ENCODE measurements at places on chromosomes 4 and X.

- DNase-seq: no peak
These were observed 46.6 kb downstream of the SLC39A8 start for GRCh38 chr4:102298716-102299115.

GRCh38 chrX:70769659-70770227, 138.8 kb downstream of the TEX11 start:
- no peak for DNase-seq

DNA sequence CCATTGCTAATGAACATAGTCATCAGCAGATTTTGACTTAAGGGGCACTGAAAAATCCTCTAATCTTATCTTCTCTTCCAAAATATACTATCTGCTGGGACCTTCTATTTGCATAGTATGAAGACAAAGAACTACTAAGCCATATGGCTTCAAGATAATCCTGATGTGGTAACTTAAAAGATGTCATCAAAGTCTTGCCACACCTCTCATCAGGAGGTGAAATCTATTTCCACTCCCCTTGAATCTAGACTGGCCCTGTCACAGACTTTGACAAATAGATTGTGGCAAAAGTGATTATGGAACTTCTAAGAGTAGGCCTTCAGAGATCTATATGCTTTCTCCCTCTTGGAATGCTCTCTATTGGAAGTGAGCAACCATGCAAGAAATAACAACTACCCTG, 27.3 kb upstream of the TET2 start:
- DNase-seq: no peak

DNA sequence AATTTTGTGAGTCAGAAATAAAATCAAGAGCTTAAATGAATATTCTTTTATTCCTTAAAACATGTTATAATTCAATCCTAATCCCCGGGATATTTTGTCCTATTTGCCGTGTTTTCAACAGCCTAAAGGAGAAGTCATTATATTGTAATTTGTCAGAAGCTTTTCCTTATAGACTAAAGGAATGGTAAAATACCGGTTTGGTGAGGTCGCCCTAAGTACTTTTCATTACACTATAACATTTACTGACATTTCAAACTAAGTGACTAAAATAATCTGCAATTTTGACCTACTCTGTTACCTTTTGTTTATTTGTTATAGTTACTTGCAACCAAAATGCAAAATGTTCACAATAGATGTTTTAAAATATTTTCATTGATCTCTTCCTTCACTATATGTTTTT, 8.8 kb downstream of the DCLK2 start:
- DNase-seq: no peak

- no peak for DNase-seq
These were observed 178.7 kb downstream of the CHIC2 start for GRCh38 chr4:53885668-53886067.

GRCh38 chrX:152601848-152602616, 35.7 kb upstream of the GABRQ start:
- no peak for DNase-seq

DNA sequence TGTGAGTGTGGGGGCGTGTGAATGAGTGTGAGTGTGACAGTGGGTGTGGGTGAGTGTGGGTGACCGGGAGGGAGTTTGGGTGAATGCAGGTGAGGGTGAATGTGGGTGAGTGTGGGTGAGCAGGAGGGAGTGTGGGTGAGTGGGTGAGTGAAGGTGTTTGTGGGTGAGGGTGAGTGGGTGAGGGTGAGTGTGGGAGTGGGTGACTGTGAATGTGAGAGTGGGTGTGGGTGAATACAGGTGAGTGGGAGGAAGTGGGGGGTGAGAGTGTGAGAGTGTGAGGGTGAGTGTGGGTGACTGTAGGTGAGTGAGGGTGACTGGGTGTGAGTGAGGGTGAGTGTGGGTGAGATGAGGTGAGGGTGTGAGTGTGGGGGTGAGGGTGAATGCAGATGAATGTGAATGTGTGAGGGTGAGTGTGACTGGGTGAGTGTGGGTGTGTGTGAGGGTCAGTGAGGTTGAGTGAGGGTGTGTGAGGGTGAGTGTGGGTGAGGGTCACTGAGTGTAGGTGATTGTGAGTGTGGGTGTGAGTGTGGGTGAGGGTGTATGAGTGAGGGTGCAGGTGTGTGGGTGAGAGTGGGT, 1677.3 kb upstream of the TENM3 start:
- DNase-seq: no peak

GRCh38 chrX:72080150-72080549, 51.6 kb downstream of the RTL5 start:
- DNase-seq: no peak

DNA sequence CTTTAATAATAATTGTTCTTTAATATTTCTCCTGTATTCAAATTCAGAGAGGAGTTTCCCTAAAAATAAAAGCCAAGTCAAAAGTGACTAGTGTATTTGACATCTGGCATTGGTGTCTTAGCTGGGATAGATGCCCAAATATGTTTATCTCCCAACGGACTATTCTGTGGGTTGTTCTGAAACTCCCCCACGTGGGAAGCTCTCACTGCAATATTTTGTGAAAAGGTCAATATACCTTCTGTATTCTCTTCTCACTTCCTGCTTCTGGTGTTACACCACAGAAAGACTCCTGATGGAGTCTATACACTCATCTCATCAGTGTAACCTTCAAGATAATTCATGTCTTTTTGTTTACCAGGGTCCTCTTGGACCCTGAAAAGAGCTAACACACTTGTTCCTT, 2052.8 kb upstream of the TENM3 start:
- no peak for DNase-seq

DNA sequence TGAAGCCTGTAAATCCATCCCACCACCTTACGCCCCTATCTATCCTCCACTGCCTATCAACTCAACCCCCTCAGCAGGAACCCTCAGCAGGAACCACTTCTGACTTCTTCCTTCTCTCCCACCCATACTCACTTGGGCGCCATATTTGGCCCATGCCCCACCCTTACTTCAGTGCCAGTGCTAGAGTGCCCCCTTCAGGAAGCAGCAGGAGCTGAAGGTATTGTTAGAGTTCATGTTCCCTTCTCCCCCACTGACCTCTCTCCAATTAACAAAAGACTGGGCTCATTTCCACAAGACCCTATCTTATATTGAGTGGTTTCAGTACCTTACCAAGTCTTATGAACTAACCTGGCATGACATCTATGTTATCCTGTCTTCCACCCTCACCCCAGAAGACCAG, 363.1 kb upstream of the SLIT2 start:
- DNase-seq: no peak

- DNase-seq: no peak
These were observed 43.7 kb upstream of the SH3KBP1 start for GRCh38 chrX:19931146-19931545.

DNA sequence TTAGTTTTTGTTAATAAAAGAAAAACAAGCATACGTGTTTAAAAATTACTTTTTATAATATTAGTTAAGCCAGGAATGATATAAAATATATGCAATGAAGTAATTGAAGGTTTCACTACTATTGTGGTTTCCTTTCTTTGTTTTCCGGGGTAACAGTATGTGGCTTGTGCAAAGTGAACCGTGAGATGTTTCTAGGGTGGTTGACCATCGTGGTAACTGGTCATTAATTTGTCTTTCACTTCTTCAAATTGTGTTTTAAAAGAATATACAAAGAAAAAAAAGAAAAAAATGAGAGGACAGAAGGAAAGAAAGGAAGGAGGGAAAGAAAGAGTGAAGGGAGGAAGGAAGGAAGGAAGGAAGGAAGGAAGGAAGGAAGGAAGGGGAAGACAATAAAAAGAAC, 330.1 kb upstream of the CPXCR1 start:
- no peak for DNase-seq

DNA sequence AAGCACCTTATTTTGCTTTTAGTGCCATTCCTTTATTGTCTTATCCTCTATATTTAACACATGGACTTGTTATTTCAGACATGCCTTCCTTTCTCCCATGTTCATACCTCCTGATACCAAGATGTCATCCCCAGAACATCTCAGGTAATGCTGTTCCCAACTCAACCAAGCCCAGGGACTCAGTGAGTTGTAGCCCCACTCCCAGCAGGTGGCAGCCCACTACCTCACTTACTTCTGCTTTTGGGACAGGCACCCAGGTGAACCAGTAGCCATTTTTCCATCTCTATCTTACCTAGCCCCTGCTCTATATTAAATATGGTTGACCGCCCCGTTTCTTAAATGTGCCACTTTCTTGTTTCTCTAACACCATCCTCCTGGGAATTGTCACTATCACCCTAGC, 199.0 kb downstream of the DCHS2 start:
- no peak for DNase-seq

- DNase-seq: no peak
These were observed 5.5 kb upstream of the XIAP start for GRCh38 chrX:123854329-123854728.

- no peak for DNase-seq
These were observed 179.1 kb downstream of the CBR4 start for GRCh38 chr4:168830777-168831512.

DNA sequence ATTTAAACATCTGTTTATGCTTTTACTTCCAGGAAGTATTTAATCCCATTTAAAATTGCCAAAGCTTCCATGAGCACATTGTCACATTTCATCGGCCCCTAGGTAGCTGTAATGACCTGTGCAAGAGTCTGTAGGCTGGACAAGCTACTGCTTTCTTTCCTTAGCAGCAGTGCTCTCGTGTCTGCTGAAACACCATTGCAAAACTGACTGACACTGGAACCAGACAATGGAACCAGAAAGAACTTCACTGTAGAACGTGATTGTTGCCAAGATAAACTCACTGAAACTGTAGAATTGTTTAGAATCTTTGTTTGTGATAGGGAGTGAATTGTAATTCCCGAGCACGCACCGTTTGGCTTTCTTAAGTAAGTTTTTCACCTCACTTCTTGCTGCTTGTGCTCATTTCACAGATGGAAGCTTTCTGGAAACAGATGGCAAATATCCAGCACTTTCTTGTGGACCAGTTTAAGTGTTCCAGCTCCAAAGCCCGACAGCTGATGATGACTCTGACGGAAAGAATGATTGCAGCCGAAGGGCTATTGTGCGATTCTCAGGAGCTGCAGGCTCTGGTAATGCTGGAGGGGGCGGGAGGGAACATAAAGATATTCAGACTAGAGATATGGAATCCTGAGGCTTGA, 36.9 kb downstream of the EVC start:
- peak; percentile 59 for DNase-seq

GRCh38 chr4:123104310-123105025, 182.1 kb upstream of the NUDT6 start:
- no peak for DNase-seq

DNA sequence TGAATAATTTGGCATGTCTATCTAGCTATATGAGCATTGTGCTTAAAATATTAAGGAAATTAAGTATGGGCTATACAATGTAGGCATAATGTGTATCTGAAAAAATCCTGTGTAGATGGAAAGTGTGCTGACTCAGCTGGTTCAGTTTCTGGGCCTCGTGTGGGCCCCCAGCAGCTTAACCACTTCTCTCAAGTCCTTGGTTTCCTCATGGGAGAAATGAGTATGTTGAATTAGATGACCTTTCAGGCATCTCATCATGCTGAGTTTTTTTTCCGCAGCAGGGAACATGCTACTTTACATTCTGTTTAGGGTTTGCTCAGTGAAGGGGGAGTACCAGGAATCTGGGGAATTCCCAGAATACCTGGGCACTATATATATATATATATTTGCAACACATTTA, 30.5 kb downstream of the RHOH start:
- DNase-seq: no peak

- no peak for DNase-seq
These were observed 31.8 kb downstream of the WDR1 start for GRCh38 chr4:10084651-10085358.

DNA sequence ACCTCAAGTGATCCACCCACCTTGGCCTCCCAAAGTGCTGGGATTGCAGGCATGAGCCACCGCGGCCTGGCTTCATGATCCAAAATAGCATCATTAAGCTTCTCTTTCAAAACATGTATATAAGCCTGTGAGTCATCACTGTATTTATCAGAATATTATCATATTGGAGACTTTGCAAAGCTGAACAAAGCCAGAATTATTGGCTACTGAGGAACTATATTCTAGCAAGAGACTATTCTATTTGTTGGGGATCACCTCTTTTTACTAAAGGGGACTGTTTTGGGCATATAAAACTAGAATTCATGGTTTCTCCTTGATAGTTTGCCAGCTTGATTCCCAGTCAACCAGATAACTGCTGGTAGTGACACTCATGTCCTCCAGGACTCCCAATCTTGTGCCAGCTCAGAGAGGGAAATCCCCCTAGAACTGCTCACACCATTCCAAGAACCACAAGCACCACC, 40.1 kb downstream of the TET2 start:
- DNase-seq: no peak

GRCh38 chrX:84907324-84907968, 96.2 kb upstream of the APOOL start:
- no peak for DNase-seq

DNA sequence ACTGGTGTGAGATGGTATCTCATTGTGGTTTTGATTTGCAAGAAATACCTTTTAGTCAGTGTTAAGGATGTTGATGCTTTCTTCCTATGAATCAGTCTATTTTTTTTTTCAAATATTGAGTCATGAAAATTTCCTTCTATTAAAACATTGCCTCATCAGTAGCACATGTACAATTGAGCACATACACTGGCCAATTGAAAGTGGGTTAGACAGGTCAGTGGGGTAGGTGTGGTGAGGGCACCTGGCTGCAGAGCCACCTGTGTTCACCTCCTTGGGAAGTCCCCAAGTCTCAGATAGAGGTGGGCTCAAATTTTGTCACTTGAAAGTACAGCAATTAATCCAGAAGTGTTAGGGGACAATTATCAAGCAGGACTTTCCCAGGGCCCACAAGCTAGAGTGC, 243.7 kb downstream of the SPRY1 start:
- DNase-seq: no peak

DNA sequence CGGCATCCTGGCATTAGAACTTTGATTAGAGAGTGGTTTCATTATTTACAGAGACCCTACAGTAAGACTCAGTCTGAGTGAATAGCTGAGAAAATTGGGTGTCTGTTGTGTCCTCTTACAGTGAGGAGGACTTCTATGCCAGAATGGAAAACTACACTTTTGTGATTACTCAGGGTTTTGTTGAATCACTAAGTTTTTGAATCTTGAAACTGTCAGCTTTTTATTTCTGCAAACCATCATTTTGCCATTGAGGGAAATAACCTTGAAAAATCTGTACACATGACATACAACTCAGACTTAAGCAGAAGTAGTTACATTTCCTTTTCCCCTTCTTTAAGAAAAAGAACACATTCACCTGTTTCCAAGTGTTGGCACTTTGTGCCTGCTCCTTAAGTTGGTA, 117.6 kb upstream of the RASGEF1B start:
- DNase-seq: no peak

- no peak for DNase-seq
These were observed 57.8 kb downstream of the ADGRA3 start for GRCh38 chr4:22458098-22458497.

DNA sequence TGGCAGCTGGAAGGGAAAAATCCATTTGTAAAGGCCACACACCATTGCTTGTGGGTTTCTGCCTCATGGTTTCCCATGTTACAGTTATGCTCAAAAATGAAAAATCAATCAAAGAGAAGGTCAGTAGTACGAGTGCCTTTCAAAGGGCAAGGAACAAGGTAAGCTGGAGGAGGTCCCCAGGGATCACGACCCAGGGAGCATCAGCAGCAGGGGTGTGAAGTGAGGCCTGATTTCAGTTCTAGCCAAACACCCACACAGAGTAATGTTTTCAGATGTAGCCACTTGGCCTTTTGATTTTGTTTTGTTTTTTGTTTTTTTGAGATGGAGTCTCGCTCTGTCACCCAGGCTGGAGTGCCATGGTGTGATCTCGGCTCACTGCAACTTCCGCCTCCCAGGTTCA, 69.4 kb upstream of the AFAP1 start:
- DNase-seq: no peak

GRCh38 chrX:110000847-110001713, 1.8 kb upstream of the TMEM164 start:
- DNase-seq: no peak

GRCh38 chr4:52028970-52029369, 8.8 kb upstream of the LRRC66 start:
- DNase-seq: no peak

GRCh38 chr4:15563871-15564270, 91.3 kb downstream of the FBXL5 start:
- no peak for DNase-seq
